Tongue (tissue), 3 donors: ENCODE measurements at places on chromosomes 1 and 21.
A peak's percentile ranks its signal among the peaks of the same experiment; 100 is the strongest.

- DNase-seq: no peak
These were observed 15.5 kb upstream of the SNX27 start for GRCh38 chr1:151596166-151596953.

DNA sequence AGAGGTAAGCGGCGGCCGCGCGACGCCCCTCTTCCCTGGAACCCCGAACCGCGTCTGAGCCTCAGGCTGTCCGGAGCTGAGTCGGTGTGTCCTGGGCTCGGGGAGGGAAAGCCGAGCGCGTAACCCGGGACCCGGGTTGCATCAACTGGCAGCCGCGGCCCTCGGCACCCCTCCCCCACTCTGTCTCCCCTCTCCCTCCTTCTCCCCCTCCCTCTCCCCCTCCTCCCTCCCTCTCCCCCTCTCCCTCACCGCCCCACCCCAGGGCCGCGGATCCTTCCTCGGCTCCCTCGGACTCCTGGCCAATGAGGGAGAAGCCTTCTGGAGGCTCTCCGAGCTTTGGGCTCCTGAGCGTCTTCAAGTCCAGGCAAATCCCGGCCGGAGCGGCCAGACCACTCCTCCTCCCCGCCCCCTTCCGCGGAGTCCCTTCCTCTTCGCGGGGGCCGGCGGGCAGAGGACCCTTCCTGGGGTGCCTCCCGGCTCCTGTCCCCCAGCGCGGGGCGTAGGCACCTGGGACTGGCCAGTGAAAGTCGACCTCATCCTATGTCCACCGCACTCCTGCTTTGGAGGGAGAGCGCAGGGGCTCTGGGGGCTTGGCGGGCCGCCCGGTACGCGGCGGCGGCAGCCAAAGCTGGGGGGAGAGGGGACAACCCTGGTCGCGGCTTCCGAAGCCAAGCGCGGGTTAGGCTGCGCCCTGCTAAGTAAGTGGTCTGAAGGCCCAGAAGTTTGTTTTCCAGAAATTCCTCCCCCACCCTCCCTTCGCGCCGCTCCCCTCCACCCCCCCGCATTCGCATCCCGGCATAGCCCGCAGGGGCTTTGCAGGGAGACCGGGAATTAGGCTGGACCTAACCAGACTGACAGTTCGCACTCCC is 850 bp downstream of the SESN2 start:
- peak; percentile 85 for DNase-seq

- DNase-seq: no peak
These were observed 15.4 kb downstream of the AHDC1 start for GRCh38 chr1:27588256-27589232.

- DNase-seq: no peak
These were observed 65.5 kb downstream of the RNF187 start for GRCh38 chr1:228552596-228553176.

DNA sequence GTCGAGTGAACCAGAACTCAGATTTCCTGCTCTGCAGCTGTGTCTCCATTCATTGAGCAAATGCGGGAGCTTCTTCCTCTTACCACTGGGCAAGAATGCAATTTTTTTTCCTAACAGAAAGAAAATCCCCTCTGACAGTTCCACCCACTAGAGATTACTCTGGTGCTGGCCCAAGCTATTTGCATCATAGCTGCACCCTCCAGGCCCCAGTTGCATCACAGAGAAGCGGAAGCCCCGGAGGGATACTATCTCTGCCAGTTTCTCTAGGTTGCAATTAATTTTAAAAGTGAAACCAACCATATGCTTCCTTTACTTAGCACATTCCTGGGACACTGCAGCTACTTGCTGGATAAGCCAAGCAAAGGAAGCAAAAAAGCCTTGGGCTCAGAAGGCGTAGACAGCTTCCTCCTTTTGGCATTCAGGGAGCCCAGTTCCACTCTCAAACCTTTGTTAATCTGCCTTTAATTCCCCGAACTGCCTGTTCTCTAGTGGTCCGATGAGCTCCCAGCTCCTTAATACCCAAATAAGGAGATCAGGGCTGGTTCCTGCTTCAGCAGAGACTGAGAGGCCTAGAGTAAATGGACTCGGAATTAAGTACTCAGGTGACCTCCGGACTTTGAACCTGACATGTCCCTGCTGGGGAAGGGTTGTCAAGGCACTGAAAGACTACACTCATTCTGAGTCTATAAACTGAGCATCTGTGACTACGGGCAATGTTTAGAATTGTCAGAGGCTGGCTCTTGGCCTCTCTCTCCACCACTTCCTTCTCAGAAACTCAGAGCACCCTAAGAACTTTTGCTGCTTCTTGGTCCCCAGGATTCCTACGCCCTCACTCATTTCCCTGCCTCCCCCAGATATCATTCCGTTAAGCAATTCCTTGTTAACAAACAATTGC is 72.5 kb upstream of the TNFSF18 start:
- DNase-seq: peak; percentile 74

GRCh38 chr1:91672601-91673161 is 172.0 kb downstream of the CDC7 start:
- DNase-seq: no peak

GRCh38 chr1:109874445-109874844 is 36.2 kb upstream of the CSF1 start:
- no peak for DNase-seq

DNA sequence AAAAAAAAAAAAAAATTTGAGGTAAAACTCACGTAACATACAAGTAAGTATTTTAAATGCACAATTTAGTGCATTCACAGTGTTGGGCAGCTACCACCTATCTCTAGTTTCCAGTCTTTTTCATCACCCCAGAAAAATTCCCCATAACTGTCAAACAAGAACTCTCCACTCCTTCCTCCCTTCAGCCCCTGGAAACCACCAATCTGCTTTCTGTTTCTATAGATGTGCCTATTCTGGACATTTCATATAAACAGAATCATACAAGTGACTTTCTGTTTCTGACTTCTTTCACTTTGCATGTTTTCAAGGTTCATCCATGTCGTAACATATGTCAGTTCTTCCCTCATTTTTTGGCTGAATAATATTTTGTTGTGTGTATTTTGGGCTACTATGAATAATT is 24.9 kb upstream of the ETS2 start:
- no peak for DNase-seq

DNA sequence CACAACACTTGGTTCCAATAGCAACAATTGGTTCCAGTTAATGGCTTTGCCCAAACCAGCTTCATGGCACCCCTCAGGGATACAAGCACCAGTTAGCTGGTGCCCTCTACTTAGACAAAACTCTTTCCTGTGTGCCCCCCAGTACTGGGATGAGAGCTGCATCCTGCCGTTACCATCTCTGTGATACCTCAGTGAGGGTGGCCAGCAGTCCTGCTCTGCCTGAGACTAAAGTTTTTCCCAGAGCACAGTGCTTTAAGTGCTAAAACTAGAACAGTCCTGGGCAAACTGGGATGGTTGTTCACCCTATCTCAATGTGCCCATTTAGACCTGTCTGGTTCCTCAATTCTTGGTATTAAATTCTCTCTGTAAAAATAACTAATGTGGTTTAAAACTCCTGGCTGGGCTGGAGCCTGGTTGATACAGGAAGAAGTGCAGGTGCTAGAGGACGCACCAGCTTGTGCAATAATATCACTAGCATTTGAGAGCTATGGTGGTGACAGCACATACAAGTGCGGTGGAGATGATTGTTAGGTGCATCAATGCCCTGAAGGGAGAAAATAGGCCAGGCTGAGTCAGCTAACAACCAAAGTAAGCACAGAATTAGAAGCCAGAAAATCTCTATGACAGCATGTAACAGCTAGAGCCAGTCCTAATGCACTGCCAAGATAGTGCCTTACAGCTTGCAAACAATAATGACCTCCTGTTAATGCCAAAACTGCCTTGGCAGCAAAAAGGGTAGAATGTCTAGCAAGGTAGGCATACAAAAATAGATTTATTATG is 179.8 kb upstream of the GALNT2 start:
- no peak for DNase-seq

GRCh38 chr1:225260319-225260718 is 167.5 kb downstream of the LBR start:
- no peak for DNase-seq

GRCh38 chr21:31665397-31665796 is 5.9 kb downstream of the SOD1 start:
- DNase-seq: no peak

- DNase-seq: no peak
These were observed 397.7 kb downstream of the NTNG1 start for GRCh38 chr1:107538502-107538901.

DNA sequence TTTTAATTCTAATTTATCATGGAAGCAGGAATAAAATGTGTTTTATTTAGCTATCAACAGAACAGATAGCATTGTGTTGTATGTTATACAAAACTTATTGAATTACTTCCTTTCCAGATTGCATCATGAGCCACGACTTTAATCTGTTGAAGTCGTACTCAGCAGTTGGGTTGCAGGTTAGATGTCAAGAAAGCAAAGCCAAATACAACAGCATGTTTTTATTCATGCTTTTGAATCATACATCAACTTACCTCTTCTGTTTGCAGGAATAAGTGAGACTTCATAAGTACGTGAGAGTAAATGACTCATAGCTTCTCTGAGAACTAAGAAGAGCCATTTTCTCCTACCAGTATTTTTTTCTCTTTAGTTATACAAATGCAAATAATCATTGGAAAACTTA is 110.8 kb upstream of the ADGRL4 start:
- no peak for DNase-seq

DNA sequence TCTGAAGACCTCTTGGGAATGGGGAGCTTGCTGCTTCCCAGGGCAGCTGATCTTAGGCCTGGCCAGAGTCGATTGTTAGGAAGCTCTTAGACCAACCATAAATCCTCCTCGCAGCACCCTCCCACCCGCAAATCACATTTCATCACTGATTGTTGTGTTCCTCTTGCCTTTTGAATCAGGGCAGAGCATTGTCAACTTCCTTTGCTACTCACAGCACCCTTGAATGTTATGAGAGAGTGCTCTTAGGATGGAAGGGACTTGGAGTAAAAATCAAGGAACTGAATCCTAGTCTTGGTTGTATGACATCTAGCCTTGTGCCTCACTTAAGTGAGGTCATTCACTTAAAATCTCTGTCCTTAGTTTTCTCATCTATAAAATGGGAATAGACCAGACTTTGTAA is 3.0 kb downstream of the VASH2 start:
- no peak for DNase-seq

DNA sequence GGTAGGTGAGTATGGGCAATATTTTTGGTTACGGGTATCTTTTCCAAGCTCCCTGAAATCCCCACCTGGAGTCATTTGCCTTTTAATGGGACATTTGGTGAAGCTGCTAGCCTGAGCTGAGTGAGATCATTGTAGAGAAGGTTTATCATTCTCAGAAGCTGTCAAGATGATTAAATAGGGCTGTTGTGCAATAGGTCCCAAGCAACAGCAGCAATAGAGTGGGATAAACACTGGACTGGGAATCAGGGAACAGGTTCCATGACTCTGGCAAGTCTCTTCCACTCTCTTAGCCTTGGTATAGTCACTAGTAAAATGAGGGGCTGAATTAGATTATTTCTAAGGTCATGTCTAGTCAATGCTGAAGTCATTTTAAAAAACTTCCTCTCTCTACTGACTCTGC is 30.3 kb upstream of the FAM78B start:
- DNase-seq: no peak

- peak; percentile 65 for DNase-seq
These were observed at the start of gene CA14 for GRCh38 chr1:150257624-150258585. Gene CA14, plus strand, starts transcription at chr1:150257774. Its CDS starts 355 bp downstream, at chr1:150258129.

- no peak for DNase-seq
These were observed 65.6 kb downstream of the GRIK3 start for GRCh38 chr1:36968730-36969129.

- DNase-seq: peak; percentile 45
These were observed 60.8 kb downstream of the ZNF684 start for GRCh38 chr1:40592107-40592803.

GRCh38 chr21:42829417-42829816 is 49.9 kb downstream of the WDR4 start:
- DNase-seq: no peak

DNA sequence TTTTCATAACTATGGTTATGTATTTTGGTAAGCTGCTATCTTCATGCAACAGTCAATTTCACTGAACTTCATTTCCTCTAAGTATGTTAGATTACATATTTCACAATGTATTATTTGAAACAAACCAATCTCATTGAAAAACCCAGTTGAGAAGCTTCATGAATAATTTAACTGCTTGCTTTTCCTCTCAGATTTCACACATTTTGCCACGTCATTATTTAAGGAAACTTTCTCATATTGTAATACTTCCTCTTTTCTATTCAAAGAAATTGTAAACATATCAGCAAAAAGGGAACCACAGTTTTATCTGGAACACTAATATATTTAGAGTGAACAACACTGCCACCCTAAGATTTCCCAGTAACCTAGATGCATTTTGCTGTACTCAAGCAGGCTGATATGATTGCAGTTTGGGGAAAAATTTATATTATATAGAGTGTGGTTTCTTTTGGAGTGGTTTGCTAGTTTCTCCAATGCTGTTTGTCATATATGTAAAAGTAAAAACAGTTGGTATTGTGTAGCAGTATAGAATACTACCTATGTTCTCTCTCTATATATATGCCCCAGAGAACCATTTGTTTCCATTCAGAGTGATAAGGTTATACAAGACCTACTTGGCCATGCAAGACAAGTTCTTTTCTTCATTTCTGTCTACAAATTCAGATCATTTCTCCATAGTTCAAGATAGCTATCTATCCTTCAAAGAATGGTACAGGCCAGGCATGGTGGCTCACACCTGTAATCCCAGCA is 28.4 kb upstream of the AHCTF1 start:
- no peak for DNase-seq

GRCh38 chr1:77031106-77031662 is 163.9 kb downstream of the ST6GALNAC5 start:
- DNase-seq: no peak

- no peak for DNase-seq
These were observed 7.3 kb upstream of the IFNGR2 start for GRCh38 chr21:33395891-33396331.

DNA sequence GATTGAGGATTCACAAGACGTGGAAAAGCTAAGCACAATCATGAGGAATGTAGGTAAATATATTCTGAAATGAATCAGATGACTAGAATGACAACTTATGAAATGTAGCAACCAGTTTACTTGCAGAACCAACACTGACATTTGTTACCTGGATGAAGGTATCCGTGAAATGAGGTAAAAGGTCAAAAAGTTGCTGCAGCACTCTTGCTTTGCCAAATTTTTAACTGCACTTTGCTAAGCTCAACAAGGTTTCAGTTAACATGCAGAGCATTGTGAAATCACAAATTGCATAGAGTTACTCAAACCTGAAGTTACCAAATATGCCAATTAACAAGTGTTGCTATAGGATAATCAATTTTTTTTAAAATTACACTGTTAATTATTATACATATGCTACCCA is 1280.1 kb downstream of the KCNT2 start:
- no peak for DNase-seq

- DNase-seq: peak; percentile 82
These were observed 16.9 kb downstream of the TCEANC2 start for GRCh38 chr1:54070171-54070837.

- DNase-seq: peak; percentile 94
These were observed 81.2 kb upstream of the EFHD2 start for GRCh38 chr1:15328351-15329103.

GRCh38 chr1:180177931-180178330 is 23.3 kb downstream of the QSOX1 start:
- no peak for DNase-seq
